K562 (cell line): ENCODE measurements at places on chromosomes 3 and 15.

DNA sequence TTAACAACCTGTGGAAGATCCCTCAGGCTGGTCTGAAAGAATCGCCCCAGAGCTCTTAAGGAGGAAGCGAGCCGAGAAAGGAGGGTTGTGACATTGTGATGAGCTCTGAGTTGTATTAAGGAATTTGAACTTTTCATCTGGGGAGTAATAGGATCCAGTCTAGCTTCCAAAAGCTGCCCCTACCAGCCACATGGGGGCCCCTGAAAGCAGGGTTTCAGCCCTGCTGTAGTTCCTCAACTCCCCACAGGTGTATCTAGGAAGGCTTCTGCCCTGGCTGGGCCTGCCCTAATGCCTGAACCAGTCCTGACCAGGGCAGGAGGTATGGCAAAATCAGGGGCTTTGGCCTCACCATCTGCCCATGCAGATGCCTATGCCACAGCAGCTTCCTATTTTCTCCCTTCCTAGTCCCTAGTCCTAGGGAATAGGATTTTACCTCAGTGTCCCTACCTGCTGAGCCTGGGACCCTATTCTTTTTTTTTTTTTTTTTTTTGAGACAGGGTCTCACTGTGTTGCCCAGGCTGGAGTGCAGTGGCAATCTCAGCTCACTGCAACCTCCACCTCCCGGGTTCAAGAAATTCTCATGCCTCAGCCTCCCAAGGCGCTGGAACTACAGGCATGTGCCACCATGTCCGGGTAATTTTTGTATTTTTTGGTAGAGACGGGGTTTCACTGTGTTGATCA is 5.0 kb upstream of the AP3S2 start:
- DNase-seq: peak; percentile 80

DNA sequence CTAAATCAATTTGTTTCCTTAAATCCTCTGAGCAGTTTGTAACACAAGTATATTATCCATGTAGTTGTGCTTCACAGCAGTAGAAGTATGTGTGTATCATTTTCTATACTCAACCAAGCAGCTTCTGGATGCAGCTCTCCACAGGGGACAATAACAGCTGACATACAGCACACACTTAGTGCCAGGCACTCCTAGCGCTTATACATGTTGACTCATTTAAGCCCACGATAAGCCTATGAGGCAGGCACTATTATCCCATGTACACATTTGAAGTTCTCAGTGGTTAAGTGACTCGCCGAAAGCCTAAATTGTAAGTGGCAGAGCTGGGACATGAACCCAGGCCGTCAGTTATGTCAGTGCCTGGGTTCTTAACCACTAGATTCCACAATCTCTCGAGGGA is 20.3 kb upstream of the LPP start:
- no peak for DNase-seq

- DNase-seq: no peak
These were observed 35.6 kb upstream of the CHRNB4 start for GRCh38 chr15:78676424-78677110.

- DNase-seq: no peak
These were observed 96.9 kb downstream of the ZPLD1 start for GRCh38 chr3:102531686-102532085.

GRCh38 chr3:98095882-98096281 is 8.9 kb downstream of the OR5AC2 start:
- DNase-seq: no peak

DNA sequence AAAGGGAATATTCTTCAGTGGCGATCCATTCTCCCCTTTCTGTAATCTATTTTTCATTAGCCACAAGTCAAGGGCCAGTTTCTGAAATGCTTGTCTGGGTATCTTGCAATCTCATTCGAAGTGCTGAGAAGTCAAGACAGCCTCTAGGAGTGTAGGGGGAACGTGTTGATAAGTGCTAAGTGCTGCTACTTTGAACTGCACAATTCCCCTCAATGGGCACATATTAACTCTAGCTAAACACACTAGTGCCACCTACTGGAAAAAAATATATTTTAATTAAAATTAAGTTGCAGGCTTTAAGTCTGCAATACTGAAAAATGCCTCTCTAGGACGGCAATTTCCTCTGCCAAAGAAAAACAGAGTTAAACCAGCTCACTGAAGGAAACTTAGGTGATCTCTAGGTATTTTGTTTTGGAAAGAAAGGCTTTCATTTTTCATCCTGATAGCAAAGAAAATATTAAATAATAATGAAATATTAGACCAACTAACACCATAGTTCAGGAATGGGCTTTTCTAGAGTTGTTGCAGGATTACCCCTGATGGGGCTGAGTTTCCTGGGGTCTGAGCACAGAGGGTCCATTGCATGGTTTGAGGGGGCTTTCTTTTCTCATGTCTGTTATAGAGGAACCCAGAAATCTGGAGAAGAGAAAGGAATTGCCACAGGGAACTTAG is 181.9 kb upstream of the KBTBD8 start:
- peak; percentile 16 for DNase-seq

- DNase-seq: no peak
These were observed 271.9 kb upstream of the TPRG1 start for GRCh38 chr3:188899881-188900280.

DNA sequence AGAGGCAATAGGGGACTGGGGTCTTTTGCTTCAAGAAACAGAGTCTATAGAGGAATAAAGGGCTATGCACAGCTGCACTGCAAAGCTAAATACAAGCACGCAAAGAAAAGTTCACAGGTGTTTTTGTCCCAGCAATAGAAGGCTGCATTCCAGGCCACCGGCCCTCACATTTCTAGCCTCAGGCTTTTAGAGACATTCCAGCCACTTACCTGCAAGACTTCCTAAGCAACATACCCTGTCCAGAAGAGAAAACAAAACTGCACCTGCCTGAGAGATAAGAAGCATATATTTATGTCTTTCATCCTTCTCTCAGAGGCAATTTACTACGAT is 220.5 kb downstream of the OPA1 start:
- DNase-seq: no peak

GRCh38 chr3:127821394-127821793 is 921 bp downstream of the MGLL start:
- no peak for DNase-seq

DNA sequence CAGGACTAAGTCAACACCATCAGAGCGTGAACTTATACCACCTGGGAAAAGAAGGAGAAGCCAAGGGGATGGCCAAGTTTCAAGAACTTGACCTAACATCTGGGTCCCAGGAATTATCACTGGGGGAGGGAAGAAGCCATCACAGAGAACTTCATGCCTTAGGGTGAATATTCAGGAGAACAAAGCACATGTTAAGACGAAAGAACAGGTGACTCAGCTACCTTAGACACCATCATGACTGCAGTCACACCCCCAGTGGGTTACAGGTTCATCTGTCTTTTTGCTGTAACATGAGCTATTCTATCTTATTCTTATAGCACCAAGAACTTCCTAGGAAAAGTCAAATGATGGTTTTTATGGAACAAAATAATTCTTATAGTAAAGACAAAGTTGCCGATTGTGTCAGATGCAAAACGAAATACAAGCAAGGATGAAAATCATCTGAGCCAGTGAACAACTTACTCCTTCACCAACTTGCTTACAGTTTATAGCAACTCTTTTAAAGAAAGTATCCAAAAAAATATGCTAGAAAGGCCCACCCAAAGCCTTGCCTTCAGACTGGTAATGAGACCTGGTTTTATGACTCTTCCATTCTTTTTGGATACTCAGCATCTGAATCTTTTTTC is 72.0 kb downstream of the TPRA1 start:
- DNase-seq: no peak

DNA sequence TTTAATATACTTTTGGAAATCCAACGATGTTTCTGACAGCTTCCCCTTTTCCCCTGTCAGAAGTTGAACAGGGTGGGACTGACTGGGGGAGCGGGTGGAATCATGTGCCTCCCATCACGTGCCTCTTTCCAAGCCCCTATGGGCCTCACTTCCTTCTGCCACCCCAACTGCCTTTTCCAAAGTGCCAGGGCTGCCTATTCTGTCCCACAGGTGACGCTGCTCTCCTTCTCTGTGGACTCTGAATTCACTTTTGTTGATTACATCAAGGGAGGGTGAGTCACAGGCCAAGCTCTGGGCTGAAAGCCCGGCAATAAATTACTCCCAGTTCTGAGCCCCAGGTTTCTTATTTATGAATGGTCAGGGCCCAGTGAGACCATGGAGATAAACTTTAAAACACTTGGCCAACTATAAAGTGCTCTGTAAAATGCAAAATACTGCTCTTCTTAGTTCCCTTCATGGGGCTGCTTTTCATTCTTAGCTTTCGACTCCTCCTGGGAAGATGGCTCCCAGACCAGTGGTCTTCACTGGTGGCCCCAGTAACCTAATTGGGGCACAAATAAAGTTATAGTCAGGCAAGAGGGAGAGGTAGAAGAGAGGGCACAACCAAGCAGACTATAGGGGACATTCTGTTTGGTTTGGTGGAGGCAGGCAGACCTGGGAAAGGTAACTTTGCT is 12.3 kb downstream of the CPNE9 start:
- DNase-seq: peak; percentile 94

- no peak for DNase-seq
These were observed 840.1 kb downstream of the TUSC7 start for GRCh38 chr3:117549716-117550115.

GRCh38 chr3:173702561-173702960 is 305.0 kb downstream of the NLGN1 start:
- DNase-seq: no peak

- peak; percentile 20 for DNase-seq
These were observed 563 bp downstream of the ARL6IP5 start for GRCh38 chr3:69085168-69085832.

GRCh38 chr15:77327844-77328529 is 91.9 kb downstream of the PEAK1 start:
- no peak for DNase-seq

DNA sequence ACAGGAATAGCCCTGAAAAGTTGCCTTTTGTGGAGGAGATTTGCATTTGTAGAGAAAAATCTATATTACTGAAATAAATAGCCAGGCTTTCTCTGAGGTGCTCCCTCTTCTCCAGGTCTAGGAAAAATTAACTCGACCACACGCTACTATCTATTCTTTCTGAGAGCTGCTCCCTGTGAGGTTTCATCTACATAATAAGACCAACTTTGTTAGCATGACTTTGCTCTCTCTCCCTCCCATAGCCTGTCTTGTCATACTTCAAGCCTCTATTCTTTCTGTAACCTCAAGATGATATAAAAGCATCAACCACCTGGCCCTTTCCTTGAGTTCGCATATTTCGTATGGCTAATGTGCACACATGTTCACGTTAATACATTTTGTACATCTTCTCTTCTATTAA is 75.8 kb upstream of the STRIT1 start:
- DNase-seq: no peak

DNA sequence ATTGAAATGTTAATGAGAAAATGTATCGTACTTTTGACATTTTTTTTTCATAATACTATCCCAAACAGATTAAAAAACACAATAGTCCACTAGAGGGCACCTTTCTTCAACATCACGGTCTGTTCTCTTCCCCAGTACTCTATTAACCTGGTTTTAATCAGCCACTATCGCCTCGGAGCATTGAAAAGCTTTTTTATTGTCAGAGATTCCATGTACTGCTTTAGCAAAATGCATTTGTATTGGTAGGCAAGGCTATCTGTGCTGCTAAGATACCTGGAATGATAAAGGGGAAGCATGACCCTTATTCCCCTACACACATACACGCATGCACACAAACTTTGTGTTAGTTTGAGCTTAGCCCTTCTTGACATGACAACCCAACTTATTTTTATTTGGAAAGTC is 160.1 kb upstream of the IL12A start:
- DNase-seq: peak; percentile 36

GRCh38 chr3:60708191-60708975 is 542.9 kb downstream of the FHIT start:
- no peak for DNase-seq

DNA sequence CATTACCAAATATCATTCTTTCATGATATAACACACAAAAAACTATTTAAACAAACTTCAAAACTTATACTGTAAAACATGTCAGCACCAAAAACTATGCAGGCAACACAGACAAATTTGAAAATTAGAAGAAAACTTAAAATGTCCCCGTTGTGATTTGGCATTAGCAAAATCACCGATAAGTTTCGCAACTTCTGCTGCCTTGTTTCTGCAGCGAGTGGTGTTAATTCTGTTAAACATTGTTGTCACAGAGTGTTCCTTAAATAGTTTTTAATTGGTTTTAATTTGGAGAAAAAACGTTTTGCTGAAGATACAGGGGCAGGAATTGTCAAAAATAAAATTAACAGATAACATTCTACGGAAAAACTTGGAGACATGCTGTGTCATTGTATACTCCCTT is 160.6 kb downstream of the RPLP1 start:
- no peak for DNase-seq

DNA sequence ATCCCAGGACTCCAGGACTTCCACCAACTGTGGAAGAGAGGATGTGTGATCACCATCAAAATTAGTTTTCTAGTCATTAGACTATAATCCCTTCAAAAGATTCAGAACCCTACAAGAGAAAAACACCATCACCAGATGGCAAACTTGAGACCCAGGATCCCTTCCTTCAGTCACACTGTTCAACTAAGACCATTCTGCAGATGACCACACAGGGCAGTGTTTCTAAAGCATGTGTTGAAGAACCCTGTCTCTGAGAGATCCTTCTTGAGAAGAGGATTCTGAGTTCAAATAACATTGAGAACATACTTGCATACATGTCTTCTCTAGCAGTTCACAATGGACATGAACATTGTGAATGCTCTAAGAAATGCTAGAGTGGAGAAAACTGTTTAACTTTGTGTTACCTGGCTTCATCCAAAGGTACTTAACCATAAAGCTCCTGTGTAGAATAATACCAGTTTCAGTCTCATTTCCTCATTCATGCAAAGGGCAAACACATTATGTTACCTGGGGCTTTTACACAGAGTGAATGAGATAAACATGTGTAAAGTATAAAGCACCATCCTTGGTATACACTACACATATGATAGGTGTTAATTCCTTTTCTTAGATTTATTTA is 2.4 kb upstream of the ADGRG7 start:
- DNase-seq: no peak
